ENCODE measurements at places on chromosomes 2 and 18. TPM values are rescaled to one million over a fixed set of nuclear protein-coding genes. Genes with fewer than 3 reads are reported as not detected.

- no peak for DNase-seq
These were observed 68.4 kb downstream of the SLC16A14 start for GRCh38 chr2:230000118-230000841.

- DNase-seq = no peak
These were observed 743.6 kb upstream of the FANCL start for GRCh38 chr2:58984731-58985130.

GRCh38 chr2:118386641-118387302 lies 298.5 kb downstream of the INSIG2 start:
- no peak for DNase-seq

- no peak for DNase-seq
These were observed 25.6 kb upstream of the ZC3H15 start for GRCh38 chr2:186460465-186460864.

The MAPK4 gene
- not detected for polyA plus RNA-seq

The MMADHC gene
- polyA plus RNA-seq = 113 TPM

The ASB18 gene
- polyA plus RNA-seq = not detected

Measured in CD4-positive, alpha-beta memory T cell (primary cell).